CD4-positive, alpha-beta T cell treated with Interferon alpha-2 for 1 hour (primary cell): ENCODE measurements at places on chromosomes 4 and X.

GRCh38 chr4:68256284-68256683, 10.8 kb upstream of the TMPRSS11B start:
- no peak for DNase-seq

DNA sequence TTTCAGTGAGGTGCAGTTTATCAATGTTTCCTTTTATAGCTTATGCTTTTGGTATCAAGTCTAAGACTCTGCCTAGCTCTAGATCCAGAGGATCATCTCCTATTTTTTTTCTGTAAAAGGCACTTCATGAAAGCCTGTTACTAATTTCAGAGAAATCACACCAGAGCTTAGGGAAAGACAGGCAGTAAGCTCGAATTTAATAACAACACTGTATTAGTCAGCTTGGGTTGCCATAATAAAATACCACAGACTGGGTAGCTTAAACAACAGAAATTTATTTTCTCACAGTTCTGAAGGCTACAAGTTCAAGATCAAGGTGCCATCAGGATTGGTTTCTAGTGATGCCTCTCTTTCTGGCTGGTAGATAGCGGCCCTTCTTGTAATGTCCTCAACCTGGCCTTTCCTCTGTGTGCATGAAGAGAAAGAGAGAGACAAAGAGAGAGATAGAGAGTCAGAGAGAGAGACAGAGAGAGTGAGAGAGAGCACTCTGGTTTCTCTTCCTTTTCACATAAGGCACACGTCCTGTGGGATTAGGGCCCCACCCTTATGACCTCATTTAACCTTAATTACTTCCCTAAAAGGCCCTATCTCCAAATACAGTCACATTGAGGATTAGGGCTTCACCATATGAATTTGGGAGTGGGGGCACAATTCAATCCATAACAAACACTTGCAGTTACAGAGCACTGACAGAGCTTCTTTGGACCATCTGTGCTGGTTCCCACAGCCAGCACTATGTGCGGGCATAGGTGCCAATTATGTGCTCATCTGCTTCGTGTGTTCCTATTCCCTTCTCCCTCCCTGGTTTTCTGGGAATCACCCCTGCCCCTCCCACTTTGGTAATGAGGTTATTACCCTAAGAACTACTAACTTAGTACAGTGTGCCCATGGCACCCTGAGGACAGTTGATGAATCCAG, 114.8 kb upstream of the MED14 start:
- no peak for DNase-seq

- DNase-seq: no peak
Measured at GRCh38 chr4:94763500-94763899, 5.7 kb downstream of the BMPR1B start.

DNA sequence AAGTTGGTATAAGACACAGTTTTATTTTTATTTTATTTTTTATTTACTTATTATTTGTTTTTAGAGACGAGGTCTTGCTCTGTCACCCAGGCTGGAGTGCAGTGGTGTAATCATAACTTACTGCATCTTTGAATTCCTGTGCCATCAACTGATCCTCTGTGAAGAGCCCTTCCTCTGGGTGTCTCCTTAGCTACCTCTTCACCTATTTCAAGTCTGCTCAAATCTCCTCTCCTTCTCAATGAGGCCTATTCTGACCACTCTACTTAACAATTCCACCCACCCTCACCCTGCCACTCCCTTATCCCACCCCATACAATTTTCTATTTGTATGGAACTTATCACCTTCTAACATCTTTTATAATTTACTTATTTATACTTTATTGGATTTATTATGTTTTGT, 183.4 kb downstream of the PPP3CA start:
- DNase-seq: no peak

GRCh38 chr4:184250795-184251669, 33.4 kb upstream of the ENPP6 start:
- DNase-seq: peak; percentile 66

DNA sequence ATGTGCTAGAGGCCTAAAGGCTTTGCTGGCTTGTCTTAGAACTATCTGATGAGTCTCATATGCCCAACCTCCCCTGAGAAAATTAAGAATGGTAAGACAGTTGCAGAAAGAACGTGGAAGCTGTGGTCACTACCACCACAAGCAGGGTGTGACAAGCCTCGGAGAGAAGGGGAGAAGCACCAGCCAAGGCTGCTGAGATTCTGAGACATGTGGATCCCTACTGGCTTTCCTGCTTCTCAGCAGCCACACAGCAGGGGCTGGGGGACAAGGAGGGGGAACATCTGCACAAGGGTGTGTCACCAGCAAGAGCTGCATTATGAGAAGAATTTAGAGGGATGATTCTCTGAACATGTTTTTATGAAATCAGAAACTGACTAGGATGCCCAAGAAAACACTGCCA, 19.4 kb downstream of the TAPT1 start:
- DNase-seq: no peak

GRCh38 chr4:39621582-39621981, 17.1 kb downstream of the SMIM14 start:
- no peak for DNase-seq

DNA sequence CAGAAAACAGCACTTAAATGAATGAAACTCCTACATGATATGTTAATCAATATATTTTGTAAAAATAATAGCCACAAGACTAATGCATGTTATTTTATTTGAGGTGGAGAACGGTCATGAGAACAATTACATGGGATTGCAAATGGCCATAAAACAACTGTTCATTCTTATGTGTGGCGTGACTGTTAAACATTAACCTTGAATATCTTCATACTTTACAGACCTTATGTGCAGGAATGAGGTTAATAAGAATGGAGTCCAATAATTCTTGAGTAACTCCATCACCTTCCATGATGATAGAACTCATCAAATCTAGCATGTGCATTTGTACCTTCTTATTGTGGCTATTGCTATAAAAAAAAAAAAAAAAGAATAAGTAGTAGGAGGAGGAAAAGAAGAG, 55.3 kb downstream of the PDS5A start:
- no peak for DNase-seq

GRCh38 chrX:122546269-122546668, 637.8 kb upstream of the GRIA3 start:
- DNase-seq: no peak

DNA sequence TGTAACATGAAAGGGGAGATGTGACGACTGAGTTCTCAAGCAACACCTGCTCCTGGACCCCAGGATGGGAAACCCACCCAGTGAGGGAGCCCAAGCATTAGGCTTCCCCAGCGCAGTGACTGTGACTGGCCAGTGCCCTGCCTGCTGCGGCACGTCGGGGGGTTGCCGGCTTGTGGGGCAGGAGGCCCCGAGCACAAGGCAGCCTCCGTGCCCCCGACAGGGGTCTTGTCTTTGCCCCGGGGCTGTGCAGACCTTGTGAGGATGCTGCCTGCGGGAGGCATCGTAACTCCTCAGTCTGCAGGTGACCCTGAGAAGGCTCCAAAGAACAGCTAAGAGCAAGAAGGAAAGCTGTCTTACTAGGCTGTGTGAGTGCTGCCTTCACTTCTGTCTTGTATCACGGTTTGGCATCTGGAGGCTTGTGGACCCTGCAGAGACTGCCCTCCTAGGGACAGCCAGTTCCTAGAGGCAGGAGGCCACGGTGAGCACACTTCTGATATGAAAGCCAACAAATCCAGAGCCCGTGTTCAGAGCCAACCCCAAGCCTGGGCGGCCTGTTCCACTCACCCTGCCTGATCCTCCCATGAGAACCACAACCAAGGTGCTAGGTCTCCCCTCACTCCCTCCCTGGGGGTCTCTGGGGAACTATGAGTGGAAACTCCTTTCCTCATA, 47.7 kb downstream of the FGFRL1 start:
- no peak for DNase-seq

DNA sequence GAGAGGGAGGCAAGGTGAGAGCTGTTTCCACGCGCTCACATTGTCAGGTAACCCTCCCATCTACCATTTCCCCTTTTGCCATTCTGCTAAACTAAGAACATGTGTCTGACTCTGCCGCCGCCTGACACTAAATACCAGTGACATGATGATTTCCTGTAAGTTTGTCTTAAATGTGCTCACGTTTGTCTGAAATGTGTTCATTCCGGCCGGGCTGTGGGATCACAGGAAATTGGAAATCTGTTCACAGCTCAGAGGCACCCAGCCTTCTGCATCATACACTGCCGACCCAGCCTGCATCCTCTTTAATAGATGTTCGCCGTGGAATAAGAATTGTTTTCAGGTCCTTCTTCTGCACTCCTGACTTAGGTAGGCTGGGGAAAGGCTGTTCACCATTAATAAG, 336.2 kb upstream of the PPARGC1A start:
- no peak for DNase-seq

- no peak for DNase-seq
Measured at GRCh38 chr4:53183754-53184153, 182.1 kb downstream of the SCFD2 start.

GRCh38 chrX:14738643-14739042, 134.2 kb downstream of the FANCB start:
- DNase-seq: no peak

DNA sequence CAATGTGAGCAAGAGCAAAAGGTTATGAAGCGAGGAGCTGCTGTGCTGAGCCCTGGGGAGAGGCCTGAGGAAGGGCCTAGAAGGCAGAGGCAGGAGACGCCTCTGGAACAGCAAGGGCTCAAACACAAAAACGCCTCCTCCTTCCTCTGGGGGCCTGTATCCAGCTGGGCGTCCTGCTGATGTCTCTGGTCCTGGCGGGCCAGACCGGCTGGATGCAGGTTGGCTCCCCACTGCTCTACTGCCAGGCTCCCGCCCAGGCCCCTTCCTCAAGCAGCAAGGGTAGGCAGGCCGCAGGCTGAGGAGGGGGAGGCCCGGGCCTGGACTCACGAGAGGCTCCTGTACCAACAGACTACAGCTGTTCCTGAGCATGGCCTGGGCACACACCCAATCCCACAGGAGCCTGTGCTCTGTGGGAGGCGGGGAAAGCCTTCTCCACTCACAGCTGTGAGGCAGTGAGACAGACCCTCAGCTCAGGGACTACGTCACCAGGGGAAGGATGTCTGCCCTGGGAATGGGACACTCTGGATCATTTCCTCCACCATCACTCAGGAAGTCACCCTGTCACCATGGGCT, 2.3 kb downstream of the HAUS7 start:
- no peak for DNase-seq

GRCh38 chrX:1496076-1496475, 40.9 kb downstream of the P2RY8 start:
- DNase-seq: no peak

GRCh38 chr4:163915896-163916295, 421.4 kb downstream of the TMA16 start:
- DNase-seq: no peak

- DNase-seq: no peak
Measured at GRCh38 chrX:5965406-5965805, 263.3 kb downstream of the NLGN4X start.

GRCh38 chrX:43655151-43656004, 721 bp upstream of the MAOA start:
- DNase-seq: peak; percentile 30

GRCh38 chr4:84472154-84472553, 26.9 kb downstream of the NKX6-1 start:
- no peak for DNase-seq

DNA sequence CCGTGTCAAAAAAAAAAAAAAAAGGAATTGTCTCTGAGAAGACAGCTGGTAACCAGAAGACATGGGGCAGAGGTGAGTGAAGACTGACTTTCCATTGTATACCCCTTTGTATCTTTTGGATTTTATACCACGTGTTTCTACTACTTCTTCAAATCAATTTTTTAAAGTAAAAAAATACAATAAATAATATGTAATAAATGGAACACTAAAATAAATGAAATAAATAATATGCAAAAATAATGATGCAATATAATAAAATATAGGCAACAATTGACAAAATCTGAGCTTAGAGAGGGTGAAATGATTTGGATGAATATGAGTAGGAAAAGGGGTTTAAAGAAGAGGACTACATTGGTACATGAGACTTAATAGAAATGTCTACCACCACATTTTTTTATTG, 155.8 kb downstream of the IL15 start:
- no peak for DNase-seq

GRCh38 chr4:42132099-42132498, 20.4 kb downstream of the BEND4 start:
- DNase-seq: no peak

GRCh38 chr4:188455062-188455752, 316.0 kb downstream of the TRIML1 start:
- no peak for DNase-seq

- DNase-seq: no peak
Measured at GRCh38 chr4:47500776-47501175, 15.7 kb downstream of the ATP10D start.

- DNase-seq: no peak
Measured at GRCh38 chrX:96615448-96615847, 69.2 kb upstream of the DIAPH2 start.

DNA sequence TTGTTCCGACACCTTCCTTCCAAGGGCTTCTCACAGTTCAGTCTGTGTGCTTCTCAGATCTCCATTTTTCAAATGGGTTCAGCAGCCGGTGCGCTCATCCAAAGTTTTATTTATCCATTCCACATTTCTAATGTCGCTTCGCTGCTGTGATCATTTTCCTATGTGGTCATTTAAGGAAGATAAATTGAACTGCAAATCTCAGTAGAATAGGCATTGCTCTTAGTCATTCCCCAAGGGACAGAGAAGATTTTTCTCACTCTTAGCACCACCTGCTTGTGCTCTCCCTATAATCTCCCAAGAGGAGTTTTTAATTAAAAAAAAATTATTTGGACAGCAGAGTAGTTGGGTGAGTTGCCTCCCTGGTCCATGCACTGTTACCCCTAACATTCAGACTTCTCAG, 278.9 kb upstream of the GATB start:
- DNase-seq: no peak

DNA sequence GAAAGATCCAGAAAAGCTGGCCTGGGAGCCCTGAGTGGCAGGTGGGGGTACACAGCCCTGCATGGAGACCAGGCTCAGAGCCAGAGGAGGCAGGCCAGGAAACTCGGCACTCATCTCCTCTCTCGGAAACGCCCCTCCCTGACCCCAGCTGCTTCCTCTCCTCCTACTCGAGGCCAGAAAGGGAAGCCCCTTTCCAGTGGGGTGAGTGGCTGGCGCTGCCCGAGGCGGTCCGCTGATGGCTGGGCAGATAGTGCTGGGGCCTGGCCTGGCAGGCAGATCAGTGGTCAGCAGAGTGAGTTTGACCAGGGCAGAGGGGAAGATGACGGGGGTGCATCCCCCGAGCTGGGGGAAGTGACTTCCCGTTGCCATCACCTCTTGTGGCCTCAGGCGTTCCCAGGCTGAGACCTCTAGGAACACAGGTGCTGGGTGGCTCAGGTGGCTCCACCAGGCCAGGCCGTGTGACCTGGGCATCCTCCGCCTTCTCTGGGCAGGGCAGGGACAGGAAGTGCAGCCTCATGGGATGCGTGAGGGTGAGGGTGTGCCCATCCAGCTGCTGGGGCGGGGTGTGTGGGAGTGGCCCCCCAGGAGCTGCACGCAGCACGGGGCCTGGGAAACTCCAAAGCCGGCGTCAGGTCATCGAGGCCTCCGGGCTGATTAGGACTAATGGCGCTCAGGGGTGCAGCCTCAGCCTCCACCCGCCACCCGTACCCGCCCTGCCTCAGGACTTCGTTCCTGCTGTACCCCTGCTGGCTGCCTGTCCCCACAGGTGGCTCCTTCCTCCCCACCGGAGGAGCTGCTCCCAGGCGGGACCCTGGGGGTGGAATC, 5.7 kb downstream of the SH3BP2 start:
- DNase-seq: peak; percentile 62
